M059J (cell line): ENCODE measurements at places on chromosomes 2 and 18. TPM values are rescaled to one million over a fixed set of nuclear protein-coding genes. Genes with fewer than 3 reads are reported as not detected.
A peak's percentile ranks its signal among the peaks of the same experiment; 100 is the strongest.

DNA sequence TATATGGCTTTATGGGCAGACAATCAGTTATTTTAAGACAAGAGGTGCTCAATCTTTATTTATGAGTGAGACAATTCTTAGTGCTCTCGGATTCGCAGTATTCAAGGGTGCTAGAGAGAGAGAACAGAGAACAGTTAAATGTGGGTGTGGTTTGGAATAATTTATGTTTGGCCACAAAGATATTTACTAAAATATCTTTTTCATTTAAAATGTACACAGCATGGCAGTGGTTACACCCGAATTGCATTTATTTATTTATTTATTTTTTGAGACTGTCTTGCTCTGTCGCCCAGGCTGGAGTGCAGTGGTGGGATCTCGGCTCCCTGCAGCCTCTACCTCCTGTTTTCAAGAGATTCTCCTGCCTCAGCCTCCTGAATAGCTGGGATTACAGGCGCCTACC lies 109.2 kb downstream of the CDCA7 start:
- DNase-seq: no peak

DNA sequence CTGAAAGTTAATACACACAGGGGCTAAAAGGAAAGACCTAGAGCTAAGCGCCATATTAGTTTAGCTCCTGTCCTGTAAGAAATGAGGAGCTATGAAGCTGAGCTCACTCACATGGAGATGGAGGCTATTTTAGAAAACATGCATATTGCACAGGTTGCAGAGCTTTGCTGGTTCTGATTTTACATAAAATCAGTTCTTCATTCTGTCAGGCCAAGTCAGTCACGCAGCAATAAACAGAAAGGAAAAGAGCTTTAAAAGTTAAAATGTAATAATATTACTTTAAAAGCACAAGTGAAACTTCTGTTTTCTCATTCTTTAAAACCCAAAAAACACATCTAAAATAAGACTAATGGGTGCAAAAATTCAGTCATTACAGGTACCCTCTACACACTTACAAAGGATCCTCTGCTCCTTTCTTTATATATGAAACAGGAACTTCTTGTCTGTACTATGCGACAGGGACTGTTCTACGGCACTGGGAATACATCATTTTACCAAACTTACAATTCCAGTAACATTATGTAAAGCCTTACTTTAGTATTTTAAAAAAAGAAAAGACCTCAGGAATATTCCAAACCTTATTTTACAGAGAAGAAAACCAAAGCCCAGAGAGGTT lies 113.8 kb downstream of the THADA start:
- DNase-seq: no peak

GRCh38 chr2:45379399-45380087 lies 231.5 kb downstream of the SRBD1 start:
- no peak for DNase-seq

Gene TUBA4B
- total RNA-seq: not detected in 2 replicates

DNA sequence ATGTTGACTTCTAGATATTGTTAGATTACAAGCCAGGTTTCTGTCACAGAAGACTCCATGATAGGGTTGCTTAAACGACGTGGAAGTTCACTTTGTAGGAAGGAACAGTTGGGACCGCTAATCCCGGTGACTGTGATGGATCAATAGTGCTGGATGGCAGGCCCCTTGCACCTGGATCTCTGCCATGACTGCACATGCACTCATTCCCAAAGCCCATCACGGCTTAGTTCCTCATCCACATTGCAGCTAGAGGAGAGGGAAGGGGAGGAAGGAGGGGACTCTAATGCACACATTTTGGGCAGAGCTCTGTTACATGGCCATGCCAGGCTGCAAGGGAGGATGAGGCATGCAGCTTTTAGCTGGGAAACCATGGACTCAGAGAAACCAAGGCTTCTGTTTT lies 773.7 kb upstream of the RAB6C start:
- DNase-seq: no peak

- DNase-seq: peak; percentile 88
Observed at GRCh38 chr2:172196768-172197431, 94.2 kb upstream of the DLX2 start.

DNA sequence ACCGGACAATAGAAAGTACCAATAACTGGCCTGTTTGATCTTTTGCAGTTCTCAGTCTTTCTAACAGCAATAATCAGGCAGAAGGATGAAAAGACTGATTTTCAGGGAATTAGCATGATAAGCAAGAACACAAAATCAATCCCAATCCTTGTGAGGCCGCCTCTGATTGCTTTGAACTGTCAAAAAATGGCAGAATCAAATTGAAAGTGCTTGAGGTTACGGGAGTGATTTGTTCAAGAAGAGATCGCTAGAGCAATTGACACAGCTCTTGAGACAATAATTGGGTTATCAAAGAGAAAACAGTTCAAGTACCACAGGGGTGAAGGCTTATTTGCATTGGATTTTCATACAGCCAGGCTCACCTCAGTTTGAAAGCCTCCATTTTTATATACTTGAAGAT lies 663.4 kb downstream of the ARHGAP15 start:
- DNase-seq: no peak

GRCh38 chr2:239363946-239364637 lies 36.7 kb downstream of the HDAC4 start:
- no peak for DNase-seq

- peak; percentile 43 for DNase-seq
Observed at GRCh38 chr2:174970092-174970491, 35.1 kb downstream of the CHN1 start.

GRCh38 chr2:177433402-177433801 lies 40.8 kb downstream of the AGPS start:
- DNase-seq: peak; percentile 42

DNA sequence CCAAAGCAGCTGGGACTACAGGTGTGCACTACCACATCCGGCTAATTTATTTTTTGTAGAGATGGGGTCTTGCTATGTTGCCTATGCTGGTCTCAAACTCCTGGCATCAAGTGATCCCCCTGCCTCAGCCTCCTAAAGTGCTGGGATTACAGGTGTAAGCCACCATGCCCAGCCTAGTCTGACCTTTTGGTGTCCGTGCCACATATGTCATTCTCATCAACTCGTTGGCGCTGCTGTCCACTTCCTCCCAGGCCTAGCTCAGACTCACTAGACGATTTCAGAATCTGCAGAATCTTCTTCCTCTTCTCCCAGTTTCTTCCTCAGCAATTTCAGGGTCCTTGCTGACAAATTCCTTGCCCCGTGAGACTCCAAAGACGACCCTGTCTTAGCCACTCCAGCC lies 39.8 kb upstream of the DNMT3A start:
- DNase-seq: no peak

Gene CNTNAP5
- total RNA-seq: 0.05 TPM in 1 of 2 replicates, not detected in the other

DNA sequence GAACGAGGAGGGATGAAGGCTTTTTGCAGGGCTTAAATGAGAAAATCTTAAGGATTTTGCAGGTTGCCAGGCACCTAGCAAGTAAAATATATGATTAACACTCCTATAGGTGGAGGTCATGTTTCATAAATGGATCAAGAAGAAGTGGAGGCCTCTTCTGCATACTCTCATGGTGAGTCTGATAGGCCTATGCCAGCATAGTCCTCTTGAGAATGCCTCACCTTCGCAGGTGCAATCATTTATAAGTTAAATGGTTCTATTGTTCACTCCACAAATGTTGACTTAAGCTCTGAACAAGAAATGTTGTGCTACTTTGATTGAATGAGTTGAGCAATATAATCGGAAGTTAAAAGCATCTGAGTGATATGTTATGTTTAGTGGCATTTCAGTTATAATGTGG lies 12.1 kb downstream of the LRRTM1 start:
- DNase-seq: no peak

DNA sequence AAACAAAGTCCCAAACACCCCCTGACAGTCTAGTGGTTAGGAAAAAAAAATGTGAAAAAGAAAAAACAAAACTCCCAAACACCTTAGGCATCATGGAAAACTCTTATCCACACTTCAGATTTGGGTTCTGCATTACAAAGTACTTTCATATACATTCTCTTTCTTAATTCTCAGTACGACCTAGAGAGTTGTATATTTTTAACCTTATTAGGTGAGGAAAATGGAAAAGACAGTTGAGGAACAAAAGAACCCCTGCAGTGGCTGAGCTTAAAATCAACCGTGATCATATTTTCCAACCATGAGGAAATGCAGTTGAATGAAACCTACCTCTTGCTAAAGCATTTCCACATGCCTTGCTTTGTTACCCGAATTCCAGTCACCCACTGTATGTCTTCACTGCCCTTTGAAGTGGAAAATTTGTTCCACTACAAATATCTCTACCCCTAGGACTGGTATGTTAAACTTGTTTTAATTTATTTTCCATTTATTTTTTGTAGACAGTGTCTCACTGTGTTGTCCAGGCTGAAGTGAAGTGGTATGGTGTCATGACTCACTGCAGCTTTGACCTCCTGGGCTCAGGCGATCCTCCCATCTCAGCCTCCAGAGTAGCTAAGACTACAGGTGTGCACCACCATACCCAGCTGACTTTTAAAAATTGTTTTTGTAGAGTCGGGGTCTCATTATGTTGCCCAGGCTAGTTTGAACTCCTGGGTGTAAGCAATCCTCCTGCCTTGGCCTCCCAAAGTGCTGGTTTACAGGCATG lies 56.9 kb upstream of the LPIN2 start:
- DNase-seq: no peak

DNA sequence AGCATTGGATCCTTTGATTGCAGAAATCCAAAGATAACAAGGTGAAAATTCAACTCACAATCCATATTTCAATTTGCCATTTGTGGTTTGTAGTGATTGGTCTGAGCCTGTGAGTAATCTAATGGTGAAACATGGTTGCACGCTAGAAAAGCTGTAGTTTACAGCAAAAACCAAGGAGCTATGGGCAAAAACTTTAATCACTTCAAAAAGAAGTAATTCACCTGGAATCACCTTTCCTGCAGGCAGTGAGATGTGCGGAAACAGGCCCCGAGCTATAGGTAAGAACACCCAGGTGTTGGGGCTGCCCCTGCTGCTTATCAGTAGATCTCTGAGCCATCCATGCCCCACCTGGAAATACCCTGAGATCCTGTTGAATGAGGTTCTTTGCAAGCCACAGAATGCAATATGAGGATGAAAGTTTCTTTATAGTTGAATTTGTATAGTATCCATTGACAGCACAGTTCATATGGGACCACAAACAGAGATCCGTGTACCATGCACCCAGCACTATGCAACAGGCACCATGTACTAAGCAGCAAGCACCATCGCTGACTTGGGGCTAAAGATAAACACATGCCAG lies 208.2 kb downstream of the SPP2 start:
- DNase-seq: peak; percentile 79

GRCh38 chr2:9601397-9601796 lies 29.4 kb downstream of the YWHAQ start:
- no peak for DNase-seq

Gene LIMS3
- 0.17 and 2.3 TPM in 2 replicates for total RNA-seq

GRCh38 chr2:151518802-151519201 lies 109.1 kb downstream of the RIF1 start:
- DNase-seq: peak; percentile 32

DNA sequence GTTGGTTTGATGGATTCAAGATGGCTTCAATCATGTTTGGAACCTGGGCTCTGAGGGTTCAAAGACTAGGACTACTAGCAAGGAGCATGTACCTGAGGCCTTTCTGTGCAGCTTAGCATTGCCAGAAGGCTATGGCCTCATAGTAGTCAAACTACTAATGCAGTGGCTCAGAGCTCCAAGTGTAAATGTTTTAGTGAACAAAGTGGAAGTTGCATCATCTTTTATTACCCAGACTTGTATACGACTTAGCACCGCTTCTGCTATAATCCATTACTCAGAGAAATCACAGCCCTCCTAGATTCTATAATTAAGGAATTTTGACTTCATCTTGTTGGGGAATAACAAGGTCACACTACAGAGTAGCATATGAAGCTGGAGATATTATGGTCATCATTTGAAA lies 210.5 kb downstream of the ERBB4 start:
- peak; percentile 2 for DNase-seq

DNA sequence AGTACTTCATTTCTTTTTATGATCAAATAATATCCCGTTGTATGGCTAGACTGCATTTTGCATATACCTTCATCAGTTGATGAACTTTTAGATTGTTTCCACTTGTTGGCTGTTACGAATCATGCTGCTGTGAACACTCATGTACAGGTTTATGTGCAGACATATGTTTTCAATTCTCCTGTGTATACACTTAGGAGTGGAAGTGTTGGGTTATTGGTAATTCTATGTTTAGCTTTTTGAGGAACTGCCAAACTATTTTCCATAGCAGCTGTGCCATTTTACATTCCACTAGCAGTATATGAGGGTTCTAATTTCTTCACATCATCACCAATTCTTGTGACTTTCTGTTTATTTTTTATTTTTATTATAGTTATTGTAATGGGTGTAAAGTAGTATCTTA lies 32.1 kb upstream of the LCLAT1 start:
- DNase-seq: no peak

- no peak for DNase-seq
Observed at GRCh38 chr2:195642679-195643068, 14.4 kb upstream of the SLC39A10 start.

Gene AMER3
- not detected in 2 replicates for total RNA-seq

GRCh38 chr2:88517759-88518201 lies 65.3 kb upstream of the FOXI3 start:
- no peak for DNase-seq

Gene SGO2
- 17.3 and 19.0 TPM in 2 replicates for total RNA-seq

GRCh38 chr2:71313016-71313766 lies 18.4 kb upstream of the ZNF638 start:
- DNase-seq: no peak

Gene TFCP2L1
- 0.12 TPM in 1 of 2 replicates, not detected in the other for total RNA-seq

Gene ASIC4
- 0.02 and 0.10 TPM in 2 replicates for total RNA-seq

- DNase-seq: no peak
Observed at GRCh38 chr2:231886071-231886681, 40.0 kb downstream of the NPPC start.

- no peak for DNase-seq
Observed at GRCh38 chr18:52219102-52219501, 120.9 kb upstream of the DCC start.

Gene SOX11
- not detected in 2 replicates for total RNA-seq

DNA sequence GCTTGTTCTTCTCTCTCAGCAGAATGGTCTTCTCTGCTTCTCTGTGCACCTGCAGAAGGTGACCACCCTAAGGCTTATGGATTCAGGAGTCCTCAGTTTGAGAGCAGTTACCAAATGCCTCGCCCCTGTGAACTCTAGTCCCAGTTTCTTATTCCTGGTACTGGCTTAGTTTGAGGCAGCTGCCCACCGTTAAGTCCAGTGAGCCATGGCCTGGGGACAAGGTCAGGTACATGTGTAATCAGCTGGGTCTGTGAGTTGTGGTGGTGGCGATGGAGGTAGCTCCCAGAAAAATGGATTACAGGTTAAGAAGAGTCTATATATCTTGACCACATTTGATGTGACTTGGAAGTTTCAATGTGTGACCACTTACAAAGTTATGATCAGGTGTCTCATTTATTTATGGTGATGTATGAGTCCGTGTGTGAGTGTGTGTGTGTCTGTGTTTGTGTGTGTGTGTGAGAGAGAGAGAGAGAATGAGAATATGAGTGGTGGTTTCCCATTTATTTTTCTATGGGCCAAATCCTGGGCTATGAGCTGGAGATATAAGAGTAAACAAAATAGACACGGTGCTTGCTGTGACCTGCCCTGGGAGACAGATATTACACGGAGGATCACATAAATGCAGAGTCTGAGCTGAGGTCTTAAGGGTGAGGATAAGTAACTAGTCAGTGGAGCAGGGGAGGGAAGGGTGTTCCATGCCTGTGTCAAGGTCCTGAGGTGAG lies 13.0 kb upstream of the IL1RN start:
- DNase-seq: no peak
